A549 treated with RU486 at 1 μM for 4 hours (cell line): ENCODE measurements at places on chromosomes 7 and 10. TPM values are rescaled to one million over a fixed set of nuclear protein-coding genes. Genes with fewer than 3 reads are reported as not detected.

The PLEKHS1 gene
- total RNA-seq: 0.03 to 0.14 TPM (median 0.07 TPM) in 3 of 5 replicates, not detected in the others

The CRHR2 gene
- 0.05 TPM in 1 of 5 replicates, not detected in the others for total RNA-seq

The DKK1 gene
- total RNA-seq: 328 to 429 TPM (median 377 TPM) in 5 replicates

The GPR37 gene
- 0.53 to 0.79 TPM (median 0.72 TPM) in 5 replicates for total RNA-seq

The FAM221A gene
- total RNA-seq: 0.21 to 0.42 TPM (median 0.25 TPM) in 5 replicates

The LEP gene
- not detected in 5 replicates for total RNA-seq

The RTKN2 gene
- total RNA-seq: 0.58 to 1.2 TPM (median 1.0 TPM) in 5 replicates

The DIP2C gene
- total RNA-seq: 5.8 to 9.8 TPM (median 8.2 TPM) in 5 replicates

The ASAH2B gene
- total RNA-seq: 2.7 to 4.9 TPM (median 4.0 TPM) in 5 replicates

The LBX1 gene
- not detected in 5 replicates for total RNA-seq
